SK-N-SH treated with all-trans-retinoic acid at 6 μM for 48 hours (cell line): ENCODE measurements at places on chromosomes 16 and 17.

DNA sequence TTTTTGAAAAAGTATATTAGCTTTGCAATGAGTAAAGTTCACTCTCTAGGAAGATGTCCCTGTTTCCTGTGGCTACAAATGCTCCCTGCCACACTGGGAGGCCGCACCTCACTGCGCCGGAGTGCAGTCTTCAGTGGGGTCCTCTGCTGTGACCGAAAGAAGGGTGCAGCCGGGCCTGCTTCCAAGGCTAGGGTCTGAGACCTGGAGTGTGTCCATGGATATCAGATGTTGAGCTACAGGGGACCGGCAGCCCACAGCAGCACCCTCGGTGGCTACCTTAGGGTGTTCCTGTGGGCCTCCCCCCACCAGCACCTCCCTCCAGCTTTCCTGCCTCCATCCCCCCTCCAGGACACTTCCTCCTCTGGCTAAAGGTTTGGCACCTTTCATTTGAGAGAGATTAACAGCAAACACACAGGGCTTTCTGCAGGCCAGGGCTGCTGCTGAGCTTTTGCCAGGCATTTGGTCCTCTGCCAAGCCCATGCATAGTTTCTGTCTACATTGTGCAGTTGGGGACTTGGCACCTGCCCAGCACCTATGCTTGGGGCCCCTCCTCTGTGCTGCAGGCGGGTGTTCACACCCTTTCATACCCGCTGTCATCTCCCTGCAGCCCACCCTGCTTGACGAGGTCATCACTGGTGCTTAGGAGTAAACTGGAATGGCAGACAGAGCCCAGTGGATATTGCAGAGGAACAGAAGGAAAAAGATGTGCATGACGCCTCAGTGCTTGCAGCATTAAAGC, 33.8 kb upstream of the CRISPLD2 start:
- ATAC-seq = peak; percentile 80

DNA sequence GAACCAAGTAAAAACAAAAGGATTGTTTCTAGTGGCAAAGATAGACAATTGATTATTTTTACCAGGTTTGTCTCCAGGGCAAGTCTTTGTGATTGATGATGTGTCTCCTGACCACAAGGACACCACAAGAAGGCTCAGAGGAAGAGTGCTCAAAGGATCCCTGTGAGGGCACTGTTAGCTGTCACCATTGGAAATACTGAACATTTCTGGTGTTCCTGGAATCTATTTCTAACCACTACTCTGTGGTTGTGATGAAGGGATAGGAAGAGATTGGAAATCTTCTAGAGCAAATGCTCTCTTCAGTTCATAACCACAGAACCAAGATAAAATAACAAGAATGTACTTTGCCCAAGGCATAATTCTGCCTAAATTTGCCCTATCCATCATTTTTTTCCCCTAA, 15.3 kb downstream of the RNF43 start:
- no peak for ATAC-seq

DNA sequence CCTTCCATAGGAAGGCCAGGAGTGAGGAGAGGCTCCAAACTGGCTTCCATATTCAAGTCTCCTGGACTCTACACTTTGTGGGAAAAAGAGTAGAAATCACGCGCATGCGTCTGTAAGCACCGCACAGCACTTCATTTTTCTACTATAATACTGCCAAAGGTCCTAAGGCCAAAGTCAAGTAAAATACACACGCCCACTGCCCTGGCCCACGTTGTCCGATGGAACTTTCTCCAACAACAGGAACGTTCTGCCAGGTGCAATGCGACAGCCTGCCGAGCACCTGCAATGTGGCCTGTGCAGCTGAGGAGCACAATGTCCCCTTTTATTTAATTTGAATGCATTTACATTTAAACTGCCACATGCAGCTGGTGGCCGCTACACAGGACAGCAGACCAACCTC, 23.5 kb downstream of the DNASE1 start:
- no peak for ATAC-seq

DNA sequence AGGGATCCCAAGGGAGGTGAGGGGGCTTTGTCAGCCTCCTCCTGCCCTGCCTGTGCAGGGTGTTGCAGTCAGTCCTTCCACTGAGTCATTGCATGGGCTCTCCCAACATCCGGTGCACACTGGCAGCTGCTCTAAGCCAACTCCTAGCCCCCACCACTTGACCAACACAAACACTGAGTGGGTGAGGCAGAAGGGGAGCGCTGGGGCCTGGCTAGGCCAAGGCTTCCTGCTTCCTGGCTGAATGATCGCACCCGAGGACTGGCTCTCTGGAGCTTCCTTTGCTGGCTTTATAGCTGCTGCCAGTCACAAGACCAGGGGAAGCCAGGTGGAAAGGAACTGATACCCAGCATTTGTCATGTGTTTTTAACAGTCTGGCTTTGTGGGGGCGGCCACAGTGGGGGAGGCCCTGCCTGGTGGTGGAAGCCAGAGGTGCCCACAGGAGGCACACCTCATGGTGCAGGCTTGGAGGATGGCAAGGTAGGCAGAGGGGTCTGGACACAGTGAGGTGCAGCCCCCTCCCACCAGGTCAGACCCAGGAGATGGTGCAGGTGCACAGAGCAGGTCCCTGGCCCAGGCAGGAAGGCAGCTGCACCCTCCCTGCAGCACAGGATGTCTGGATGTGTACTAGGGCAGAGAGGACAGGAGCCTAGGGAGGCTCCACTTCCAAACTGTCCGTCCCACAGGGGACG, 6.8 kb downstream of the MPG start:
- ATAC-seq = peak; percentile 84

- ATAC-seq = no peak
Measured at GRCh38 chr17:46947216-46947615, 24.3 kb downstream of the GOSR2 start.

DNA sequence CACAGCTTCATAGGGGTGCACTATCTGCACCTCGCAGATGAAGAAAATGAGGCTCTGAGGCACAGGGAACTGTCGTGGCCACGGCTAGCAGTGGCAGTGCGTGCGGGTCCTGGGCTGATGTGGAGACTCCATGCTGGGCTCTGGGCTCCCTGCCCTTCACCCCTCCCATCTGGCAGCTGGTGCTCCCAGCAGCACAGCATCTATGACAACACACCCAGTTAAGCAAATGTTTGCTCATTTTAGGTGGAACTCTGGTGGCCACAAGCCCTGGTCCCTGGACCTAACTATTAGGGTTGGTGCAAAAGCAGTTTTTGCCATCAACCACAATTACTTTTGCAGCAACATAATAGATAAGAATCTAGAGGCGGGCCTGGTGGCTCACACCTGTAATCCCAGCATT, 30.9 kb downstream of the IFT140 start:
- ATAC-seq = no peak

DNA sequence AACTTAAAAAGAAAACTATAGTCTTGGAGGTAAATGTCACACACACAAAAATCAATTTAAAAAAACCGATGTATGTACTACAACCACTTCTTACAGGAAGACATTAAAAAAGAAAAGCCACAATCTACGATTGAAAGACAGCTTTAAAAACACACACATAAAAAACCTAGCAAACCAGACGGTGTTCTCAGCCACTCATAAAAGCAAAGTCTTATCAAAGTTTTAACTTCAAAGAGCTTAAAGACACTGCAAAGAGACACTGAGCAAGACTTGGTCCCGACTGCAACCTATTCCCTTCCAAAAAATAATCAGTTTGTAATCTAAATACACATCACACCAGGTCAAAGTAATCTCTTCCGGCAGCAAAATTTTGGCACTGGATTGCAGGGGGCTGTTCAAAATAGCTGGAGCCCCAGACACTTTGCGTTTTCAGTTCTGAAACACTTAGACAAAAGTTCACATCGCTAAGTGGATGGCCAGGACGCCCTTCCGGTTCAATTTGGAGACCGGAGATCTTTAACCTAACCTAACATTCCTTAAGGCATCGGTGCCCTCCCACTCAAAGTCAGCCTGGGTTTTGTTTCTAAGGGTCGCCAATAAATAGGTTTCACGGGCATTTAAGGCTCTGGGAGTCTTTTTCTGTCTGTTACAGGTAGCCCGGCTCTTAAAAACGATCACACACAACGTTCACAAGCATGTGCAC, 2.6 kb downstream of the ZCCHC14 start:
- no peak for ATAC-seq
